ENCODE measurements at places on chromosomes 4 and X. TPM values are rescaled to one million over a fixed set of nuclear protein-coding genes. Genes with fewer than 3 reads are reported as not detected.

DNA sequence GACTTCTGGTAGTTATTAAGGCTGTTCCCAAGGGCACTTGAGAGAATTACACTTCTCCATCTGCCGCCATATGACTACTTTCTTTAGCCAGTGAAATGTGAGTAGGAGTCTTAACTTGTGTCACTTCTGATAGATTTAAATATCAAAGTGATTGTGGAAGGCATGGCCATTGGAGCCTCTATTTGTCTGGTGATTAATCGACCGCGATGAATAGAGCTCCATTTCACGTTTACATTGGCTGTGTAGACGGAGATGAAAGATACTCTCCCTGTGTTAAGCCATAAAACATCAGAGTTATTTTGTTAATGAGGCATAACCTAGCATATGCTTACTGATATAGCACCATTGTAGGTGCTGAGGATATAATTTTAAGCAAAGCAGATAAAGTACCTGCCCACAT lies 852.4 kb downstream of the CCSER1 start:
- no peaks in the 10 kb centered on the region for H3K27me3 ChIP-seq
- peaks cover 1% of the 10 kb centered on the region for H3K4me1 ChIP-seq
- H3K36me3 ChIP-seq, result no peaks in the 10 kb centered on the region
- no peak overlapping the region for H3K4me3 ChIP-seq
- no peak for DNase-seq

DNA sequence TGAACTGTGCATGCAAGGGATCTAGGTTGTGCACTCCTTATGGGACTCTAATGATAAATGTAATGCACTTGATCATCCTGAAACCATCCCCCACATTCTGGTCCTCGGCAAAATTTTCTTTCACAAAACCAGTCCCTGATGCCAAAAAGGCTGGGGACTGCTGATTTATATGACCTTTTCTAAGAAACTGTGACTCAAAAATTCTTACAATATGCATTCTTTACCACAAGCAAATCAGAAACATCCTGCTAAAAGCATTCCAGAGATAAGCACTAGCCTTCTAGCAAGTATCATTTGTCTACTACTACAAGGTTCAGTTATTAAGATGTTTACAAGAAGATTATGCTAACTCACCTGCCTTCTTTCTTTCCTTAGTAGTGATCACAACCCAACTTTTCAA lies 166.5 kb upstream of the PCDH7 start:
- peak overlapping the region; percentile 60 for H3K27ac ChIP-seq
- no peaks in the 10 kb centered on the region for H3K36me3 ChIP-seq
- H3K4me3 ChIP-seq, result no peak overlapping the region
- H3K4me1 ChIP-seq, result peaks cover 14% of the 10 kb centered on the region
- no peaks in the 10 kb centered on the region for H3K27me3 ChIP-seq
- no peak for DNase-seq

- peaks cover 3% of the 10 kb centered on the region for H3K4me1 ChIP-seq
- no peak for DNase-seq
- H3K36me3 ChIP-seq, result no peaks in the 10 kb centered on the region
- H3K4me3 ChIP-seq, result no peak overlapping the region
These were observed 148.7 kb downstream of the FSTL5 start for GRCh38 chr4:162015090-162015489.

DNA sequence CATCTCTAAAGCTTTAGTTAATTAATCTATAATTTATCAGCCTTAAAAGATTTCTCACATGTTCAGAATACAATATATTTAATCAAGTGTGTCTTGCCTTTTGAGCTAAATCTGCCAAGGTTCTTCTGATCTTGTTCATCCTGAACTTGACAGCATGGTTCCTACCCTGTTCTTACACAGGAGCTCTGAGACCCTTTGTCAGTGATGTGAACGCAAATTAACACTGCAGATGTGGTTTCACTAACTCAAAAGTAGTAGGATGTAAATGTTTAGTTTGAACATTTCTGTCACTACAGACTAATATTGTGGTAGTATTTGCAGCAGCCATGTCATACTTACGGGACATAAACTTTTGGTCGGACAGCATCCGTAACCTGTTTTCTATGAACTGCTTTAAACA lies 59.4 kb downstream of the SMARCAD1 start:
- H3K27me3 ChIP-seq, result no peaks in the 10 kb centered on the region
- peaks cover 3% of the 10 kb centered on the region for H3K4me1 ChIP-seq
- no peak for DNase-seq
- peaks cover 17% of the 10 kb centered on the region for H3K36me3 ChIP-seq
- H3K4me3 ChIP-seq, result no peak overlapping the region

GRCh38 chrX:71618303-71618721 lies at the start of gene CXCR3:
TSS of gene CXCR3 (minus strand) at chrX:71618511. CDS start at chrX:71618449, 62 bp downstream.
- no peak within 1 kb of the TSS for H3K4me3 ChIP-seq
- DNase-seq, result no peak
- no peak within 1 kb of the TSS for H3K27ac ChIP-seq
- no peaks in the 10 kb centered on the region for H3K27me3 ChIP-seq
- no peaks in the 10 kb centered on the region for H3K4me1 ChIP-seq

The PARM1 gene
- total RNA-seq, result 6.4 TPM

The STK26 gene
- total RNA-seq, result 65.2 TPM

The TMEM175 gene
- 30.6 TPM for total RNA-seq
